Activated naive CD8-positive, alpha-beta T cell treated with anti-CD3 and anti-CD28 coated beads, Interleukin-2, amount 50 U/mL, for 24 hours (primary cell): ENCODE measurements at places on chromosomes 6 and 20.

DNA sequence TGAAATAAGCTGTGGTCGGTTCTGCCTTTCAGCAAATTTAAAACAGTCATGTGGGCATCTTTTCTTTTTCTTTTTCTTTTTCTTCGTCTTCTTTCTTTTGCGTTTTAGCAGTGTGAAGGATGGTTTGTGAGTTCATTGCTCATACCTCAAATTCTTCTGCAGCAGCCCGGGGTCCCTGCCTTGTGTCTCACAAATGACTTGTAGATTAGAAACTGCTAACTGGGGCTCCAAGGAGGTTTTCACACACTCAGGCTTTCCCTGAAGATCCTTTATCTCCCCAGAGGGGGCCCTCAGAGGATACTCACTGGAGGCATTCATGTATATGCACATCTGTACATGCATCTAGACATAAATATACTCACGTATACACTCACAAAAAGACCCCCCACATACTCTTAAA is 1.7 kb downstream of the SMOC2 start:
- DNase-seq = no peak

GRCh38 chr6:139982652-139983295 is 608.3 kb upstream of the CITED2 start:
- no peak for DNase-seq

DNA sequence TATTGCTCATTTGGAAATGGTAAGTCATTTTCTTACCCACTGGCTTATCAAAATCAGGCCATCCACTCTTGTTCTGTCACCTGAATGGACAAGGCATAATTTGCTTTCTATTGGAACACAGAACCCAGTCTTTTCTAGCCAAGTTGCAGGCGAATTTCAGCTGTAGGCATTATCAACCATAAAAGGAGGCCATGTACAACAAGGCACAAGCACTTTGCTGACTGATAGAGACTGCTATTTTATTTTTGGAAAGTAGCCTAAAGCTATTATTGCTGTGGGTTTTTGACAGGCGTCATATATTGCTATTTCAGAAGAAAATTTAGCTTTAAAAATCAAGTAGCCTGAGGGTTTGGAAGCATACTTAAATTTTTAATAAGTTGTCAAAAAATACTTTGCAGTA is 344.2 kb downstream of the HDGFL1 start:
- no peak for DNase-seq

DNA sequence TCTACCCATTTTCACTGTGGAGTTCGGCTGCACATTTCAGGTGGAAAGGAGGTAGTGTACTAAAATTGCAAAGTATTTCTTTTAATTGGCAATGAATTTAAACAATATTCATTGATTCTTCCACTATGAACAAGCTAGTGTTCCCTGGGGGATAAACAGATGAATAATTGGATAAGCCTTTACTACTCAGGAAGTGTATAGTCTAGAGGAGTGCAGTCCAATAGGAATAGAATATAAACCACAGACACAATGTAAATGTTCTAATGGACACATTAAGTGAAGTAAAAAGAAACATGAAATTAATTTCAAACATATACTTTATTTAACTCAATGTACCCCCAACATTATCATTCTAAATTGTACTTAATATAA is 28.7 kb downstream of the SGK1 start:
- DNase-seq = no peak

- DNase-seq = no peak
Observed at GRCh38 chr6:2748183-2748582, 2.5 kb downstream of the MYLK4 start.

DNA sequence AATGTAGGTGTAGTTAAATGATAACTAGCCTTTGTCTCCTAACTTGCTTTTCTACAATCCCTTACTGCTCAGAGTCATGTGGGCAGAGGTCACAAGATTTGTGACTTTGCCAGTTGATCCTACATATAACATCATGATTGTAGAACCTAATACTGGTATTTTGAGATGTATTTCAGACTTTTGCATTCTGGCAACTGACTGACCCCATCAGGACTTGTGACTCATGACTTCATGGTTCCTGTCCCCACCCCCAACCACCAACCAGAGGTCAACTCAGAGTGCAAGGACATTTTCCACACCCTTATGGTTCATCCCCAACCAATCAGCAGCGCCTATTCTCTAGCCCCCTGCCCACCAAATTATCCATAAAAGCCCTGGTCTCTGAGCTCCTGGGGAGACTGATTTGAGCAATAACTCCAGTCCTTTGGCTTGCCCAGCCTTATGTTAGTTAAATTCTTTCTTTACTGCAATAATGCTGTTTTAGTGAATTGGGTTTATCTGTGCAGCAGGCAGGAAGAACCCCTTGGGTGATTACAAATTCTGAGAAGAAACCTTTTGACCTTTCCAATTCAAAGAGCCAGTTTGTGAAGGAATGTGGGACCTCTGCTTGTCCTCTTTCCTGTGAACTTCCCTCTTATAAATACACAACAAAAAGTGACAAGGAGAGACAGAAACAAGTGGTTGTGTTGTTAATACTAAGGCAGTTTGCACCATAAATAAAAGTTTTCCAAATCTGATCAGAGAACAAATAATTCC is 588.7 kb downstream of the UTRN start:
- no peak for DNase-seq

DNA sequence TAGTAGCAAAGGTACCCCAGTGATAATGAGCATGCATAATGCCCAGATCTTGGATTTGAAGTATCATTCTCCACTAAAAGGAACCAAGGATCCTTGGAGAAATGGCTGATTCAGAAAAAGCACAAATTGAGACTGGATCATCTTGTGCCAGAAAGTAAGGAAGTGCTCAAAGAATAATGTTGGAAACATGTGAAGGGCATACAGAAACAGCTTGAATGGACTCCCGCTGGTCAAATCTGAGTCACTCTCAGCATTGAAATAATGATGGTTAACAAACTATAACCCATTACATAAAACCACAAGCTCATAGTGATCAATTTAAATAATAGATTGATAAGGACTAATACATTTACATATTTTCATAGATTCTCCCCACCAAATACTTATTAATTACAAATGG is 3.6 kb upstream of the OSTM1 start:
- no peak for DNase-seq

DNA sequence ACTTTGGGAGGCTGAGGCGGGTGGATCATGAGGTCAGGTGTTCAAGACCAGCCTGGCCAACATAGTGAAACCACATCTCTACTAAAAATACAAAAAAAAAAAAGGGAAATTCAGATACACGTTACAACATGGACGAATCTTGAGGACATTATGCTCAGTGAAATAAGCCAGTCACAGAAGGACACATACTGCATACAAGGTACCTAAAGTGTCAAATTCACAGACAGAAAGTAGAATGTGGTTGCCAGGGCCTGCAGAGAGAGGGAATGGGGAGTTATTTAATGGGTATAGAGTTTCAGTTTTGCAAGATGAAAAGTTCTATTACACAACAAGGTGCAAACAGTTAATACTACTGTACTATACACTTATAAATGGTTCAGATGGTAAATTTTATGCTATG is 75.1 kb downstream of the SNX5 start:
- no peak for DNase-seq

- DNase-seq = no peak
Observed at GRCh38 chr6:125237764-125238163, 64.0 kb downstream of the HDDC2 start.

DNA sequence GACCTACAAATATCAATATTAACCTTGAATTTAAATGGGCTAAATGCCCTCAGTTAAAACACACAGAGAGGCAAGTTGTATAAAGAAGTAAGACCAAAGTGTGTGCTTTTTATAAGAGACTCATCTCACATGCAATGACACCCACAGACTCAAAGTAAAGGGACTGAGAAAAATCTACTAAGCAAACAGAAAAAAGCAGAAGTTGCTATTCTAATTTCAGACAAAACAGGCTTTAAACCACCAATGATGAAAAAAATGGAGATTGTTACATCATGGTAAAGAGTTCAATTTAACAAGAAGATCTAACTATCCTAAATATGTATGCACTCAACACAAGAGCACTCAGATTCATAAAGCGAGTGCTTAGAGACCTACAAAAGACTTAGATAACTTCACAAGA is 741.9 kb upstream of the MARCKS start:
- no peak for DNase-seq
